ENCODE measurements at places on chromosomes 1 and 21.

GRCh38 chr1:2584686-2585317, 1.8 kb upstream of the PRXL2B start:
- no peak for DNase-seq

DNA sequence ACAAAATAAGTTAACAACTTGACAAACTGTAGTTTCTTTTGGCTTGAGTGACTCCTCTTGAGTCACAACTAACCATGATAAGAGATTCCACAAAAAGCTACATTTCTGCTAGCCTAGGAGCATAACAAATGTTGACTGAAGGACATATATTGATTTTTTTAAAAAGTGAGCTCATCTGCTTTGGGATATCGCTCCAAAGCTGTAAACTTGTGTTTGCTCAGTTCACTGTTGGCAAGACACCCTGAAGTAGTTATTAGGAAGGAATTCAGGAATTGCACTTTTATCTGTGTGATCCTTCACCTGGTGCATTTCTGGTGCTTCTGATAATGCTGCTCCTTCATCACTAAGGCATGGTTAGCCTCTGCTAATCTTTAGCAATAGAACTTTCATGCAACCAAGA, 23.7 kb downstream of the RWDD3 start:
- no peak for DNase-seq

DNA sequence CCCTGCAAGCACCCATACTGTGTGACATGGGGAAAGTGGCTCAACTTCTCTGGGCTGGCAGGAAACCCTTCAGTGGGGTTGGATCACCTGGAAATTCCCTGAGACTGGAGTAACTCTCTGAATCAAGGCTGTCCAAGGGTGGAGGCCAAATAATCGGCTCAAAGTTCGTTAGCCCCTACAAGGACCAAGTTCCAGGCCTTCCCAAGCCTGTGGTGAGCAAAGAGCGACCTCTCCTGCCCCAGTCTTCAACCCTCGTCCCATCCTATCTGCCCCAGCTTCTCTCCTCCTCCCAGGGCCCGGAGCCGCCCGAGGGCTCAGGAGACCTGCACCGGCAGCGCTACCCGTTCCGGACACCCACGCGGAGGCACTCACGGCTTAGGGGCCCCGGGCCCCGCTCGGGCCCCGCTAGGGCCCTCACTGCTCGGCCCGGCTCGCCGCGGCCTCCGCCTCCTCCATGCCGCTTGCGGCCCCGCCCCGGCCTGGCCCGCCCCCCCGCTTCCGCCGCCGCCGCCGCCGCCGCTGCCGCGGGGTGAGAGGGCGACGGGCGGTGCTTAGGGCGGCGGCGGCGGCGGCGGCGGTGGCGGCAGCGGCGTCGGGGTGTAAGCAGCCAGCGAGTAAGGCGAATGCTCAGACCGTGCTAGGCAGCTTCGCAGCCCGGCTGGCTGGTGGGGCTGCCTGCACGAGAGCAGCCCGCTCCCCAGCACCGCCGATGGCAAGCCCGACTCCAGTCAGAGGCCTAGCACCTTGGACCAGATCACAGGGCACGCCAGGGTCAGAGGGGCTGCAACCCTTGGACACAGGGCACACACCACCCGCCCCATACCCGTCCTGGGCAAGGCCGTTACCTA, at the start of gene POMGNT1:
TSS of gene POMGNT1 (minus strand) at position 471 of the 848 bp plus-strand sequence. CDS start 613 bp downstream, outside the sequence.
- peak; percentile 51 for DNase-seq

DNA sequence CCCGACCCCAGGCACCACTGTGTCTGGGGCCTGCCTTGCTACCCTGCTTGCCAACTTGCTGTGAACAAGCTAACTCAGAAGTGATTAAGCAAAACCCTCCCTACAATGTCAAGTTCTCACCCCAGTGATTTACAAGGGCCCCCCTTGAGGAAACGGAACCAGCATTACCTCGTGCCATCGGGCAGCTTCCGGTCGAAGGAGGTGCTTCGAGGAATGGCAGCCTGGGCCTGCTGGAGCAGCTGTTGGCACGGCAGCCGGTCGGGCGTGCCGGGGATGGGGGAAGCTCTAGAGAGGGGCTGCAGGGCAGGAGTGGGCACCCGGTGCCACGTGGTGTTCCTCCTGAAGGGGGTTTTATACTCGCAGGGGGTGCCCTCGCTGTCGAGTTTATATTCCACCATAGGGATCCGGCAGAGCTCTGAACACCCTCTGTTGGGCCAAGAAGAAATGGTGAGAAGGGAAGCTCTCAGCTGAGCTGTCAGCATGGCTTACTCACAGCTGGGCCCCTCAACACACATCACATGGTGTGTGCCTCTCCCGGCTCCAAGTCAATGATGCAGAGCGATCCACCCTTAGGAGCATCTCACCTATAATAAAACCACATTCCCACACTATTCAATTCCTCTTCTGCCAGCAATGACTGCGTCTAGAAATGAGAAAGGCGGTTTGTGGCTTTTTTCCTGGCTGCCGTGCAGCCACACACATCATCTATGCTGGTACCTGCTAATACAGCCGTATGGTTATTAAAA, 184.4 kb downstream of the SIPA1L2 start:
- DNase-seq = no peak

GRCh38 chr1:150180474-150180873, 30.8 kb downstream of the PLEKHO1 start:
- DNase-seq = no peak

GRCh38 chr1:68372487-68372886, 77.3 kb downstream of the RPE65 start:
- DNase-seq = no peak
